ENCODE measurements at places on chromosomes 6 and 20. TPM values are rescaled to one million over a fixed set of nuclear protein-coding genes. Genes with fewer than 3 reads are reported as not detected.

MYT1 gene
- total RNA-seq, result 6.9 TPM

CRISP1 gene
- total RNA-seq, result not detected

FHL5 gene
- 0.41 TPM for total RNA-seq

TCF15 gene
- under 0.01 TPM for total RNA-seq

SERINC1 gene
- 746 TPM for total RNA-seq
